Activated naive CD4-positive, alpha-beta T cell treated with anti-CD3 and anti-CD28 coated beads, Interleukin-2, amount 50 U/mL, for 16 hours (primary cell): ENCODE measurements at places on chromosomes 5 and 9.
A peak's percentile ranks its signal among the peaks of the same experiment; 100 is the strongest.

- DNase-seq: no peak
These were observed 53.0 kb downstream of the PCDH1 start for GRCh38 chr5:141825241-141825671.

DNA sequence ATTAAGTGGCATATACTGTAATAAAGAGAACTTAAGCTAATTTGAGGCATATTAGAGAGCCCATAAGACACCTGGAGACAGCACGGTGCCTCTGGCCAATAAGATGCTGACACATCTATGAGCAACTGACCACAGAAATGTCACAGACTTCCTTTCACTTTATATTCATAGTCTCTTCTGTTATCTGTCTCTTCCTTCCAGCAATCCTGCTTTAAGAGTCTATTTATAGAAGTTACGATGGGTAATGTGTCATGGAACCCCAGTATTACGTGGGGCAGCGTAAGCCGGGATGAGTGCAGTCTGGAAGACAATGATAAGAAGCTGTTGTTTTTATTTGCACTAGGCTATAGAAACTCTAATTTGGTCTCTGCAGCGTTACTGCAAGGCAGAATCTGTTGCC is 136.8 kb downstream of the CFAP90 start:
- DNase-seq: no peak

- no peak for DNase-seq
These were observed 20.5 kb downstream of the THBS4 start for GRCh38 chr5:80055491-80056170.

DNA sequence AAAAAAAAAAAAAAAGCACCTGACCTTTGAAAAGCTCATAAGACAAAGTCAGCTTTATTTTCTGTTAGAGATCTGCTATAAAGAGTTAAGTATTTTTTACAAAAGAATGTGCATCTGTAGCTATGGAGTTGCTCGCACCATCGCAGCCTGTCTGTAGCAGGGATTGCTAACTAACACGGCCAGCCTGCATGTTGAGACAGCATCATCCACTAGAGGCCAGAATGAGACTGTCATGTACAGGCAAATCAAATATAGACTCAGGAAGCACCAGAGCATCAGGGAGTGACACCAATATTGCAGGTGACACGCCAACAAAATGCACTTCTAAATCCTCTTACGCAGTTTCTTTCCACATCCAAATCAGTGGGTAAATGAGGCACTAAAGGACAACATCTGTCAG is 136.3 kb upstream of the RASEF start:
- no peak for DNase-seq

DNA sequence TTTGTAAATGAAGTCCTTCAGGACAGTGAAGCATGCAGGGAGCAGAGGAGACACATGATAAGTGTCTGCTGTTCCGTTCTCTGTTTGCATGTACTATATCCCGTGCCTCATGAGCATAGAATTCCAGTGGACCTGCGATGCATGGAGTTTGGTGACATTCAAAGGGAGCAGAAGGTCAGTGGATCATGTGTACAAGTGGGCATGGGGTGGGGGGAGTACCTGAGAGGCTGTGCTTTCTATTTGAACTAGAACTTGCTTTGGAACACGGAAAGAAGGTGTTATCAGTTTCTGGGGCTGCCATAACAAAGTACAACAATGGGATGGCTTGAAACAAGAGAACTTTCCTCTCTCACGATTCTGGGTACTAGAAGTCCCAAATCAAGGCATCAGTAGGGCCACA is 5.1 kb upstream of the CCNJL start:
- DNase-seq: no peak

DNA sequence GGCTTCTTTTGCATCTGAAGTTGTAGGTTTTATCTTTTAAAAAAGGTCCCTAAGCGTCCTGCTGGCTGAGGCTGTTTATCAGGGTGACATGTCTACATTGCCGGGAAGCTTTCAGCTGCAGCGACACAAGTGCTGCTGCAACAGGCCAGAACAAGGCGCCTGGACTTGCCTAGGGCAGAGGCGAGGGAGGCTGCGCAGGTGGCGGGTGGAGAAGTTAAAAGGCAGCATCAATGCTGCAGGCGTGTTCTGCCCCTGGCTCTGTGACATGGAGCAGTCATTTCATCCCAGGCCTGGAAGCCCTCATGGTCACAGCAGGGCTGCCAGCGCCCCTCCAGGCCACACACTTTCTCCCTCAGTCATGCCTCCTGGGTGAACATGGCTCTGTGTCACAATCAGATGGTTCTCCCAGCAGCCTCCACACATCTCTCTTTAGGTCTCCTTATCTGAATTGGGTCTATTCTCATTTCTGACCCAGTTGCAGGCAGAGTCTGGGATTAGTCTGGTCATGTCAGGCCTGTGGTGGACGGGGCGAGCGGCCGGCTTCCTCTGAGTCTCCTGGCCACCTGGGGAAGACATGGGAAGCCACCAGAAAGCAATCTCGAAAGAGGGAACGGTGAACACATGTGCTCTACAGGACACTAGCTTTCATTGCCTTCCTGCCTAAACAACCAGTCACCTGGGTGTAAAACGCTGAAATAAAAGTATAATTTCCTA is 41.3 kb downstream of the IRX2 start:
- DNase-seq: no peak

GRCh38 chr5:29042152-29042551 is 2003.8 kb upstream of the CDH9 start:
- DNase-seq: no peak

DNA sequence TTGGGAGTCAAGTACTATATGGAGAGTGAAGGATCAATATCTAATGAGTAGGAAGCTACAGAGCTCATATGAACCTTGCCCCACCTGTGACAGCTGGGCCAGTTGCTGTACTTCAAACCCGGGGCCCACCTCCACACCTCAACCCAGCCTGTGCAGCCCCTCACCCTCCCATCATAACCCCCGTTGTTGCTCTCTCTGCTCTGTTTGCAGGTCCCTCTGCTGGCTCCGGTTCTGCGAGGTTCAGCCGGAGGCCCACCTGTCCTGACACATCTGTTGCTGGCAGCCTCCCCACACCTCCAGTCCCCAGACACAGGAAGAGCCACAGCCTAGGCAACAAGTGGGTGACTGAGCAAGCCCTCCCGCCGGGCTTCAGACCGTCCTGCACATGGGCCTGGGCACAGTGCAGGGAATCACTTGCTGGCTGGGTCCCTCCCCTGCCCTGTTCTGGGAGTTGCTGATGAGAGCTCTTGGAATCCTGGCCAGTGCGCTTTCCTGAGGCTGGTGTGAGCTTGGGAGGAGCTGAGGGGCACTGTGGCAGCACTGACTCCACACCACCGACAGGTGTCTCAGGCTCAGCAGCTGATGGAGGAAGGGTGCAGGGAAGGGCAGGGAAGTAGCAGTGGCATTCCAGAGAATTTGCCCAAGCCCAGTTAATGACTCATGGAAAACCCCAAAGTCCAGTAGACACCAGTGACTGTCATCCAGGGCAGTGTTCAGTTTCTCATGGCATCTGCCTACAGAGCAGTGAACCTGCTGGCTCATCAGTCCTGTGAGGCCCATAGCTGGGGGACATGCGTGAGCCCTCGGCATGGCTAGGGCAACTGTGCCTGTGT is 69.5 kb upstream of the GARNL3 start:
- DNase-seq: no peak

- no peak for DNase-seq
These were observed 155.6 kb upstream of the RASEF start for GRCh38 chr9:83218411-83219090.

DNA sequence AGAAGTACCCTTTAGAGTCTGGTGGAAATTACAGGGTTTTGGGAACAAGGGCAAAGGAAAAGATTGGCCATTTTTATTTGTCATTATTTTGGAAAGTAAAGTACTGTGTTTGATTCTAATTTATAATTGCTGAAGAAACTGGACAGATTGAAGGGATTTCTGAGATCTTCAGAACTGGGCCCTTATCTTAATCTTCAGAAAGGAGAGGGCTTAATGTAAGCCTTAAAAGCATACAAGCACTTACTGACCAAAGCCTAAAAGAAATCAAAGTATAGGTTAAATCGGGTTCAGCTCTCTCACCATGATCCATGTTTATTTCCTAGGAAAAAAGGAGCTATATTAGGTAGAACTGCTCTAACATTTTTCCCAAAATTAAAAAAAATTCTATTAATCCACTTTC is 35.6 kb downstream of the ERAP1 start:
- DNase-seq: no peak

DNA sequence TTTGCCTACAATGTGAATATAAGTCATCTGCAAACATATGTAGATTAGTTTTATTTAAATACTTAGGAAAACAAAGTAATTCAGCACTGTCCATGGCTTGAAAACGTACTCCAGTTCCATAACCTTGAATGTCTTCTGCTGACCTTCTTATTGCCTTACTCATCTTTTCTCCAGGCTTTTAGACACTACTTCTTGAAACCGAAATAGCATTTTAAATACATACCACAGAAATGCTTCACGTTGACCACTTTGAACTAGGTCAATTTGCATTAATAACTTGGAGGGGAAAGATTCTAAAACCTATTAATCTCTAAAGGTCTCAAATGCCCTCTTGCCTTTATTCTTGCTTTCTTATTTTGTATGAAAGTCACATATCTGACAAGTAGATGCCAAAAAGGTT is 995.4 kb upstream of the ACO1 start:
- DNase-seq: no peak

GRCh38 chr5:17132444-17133083 is 84.9 kb upstream of the BASP1 start:
- DNase-seq: no peak

GRCh38 chr5:50853151-50853550 is 186.7 kb downstream of the PARP8 start:
- DNase-seq: no peak

GRCh38 chr5:139481122-139481533 is 1.4 kb downstream of the STING1 start:
- peak; percentile 48 for DNase-seq

DNA sequence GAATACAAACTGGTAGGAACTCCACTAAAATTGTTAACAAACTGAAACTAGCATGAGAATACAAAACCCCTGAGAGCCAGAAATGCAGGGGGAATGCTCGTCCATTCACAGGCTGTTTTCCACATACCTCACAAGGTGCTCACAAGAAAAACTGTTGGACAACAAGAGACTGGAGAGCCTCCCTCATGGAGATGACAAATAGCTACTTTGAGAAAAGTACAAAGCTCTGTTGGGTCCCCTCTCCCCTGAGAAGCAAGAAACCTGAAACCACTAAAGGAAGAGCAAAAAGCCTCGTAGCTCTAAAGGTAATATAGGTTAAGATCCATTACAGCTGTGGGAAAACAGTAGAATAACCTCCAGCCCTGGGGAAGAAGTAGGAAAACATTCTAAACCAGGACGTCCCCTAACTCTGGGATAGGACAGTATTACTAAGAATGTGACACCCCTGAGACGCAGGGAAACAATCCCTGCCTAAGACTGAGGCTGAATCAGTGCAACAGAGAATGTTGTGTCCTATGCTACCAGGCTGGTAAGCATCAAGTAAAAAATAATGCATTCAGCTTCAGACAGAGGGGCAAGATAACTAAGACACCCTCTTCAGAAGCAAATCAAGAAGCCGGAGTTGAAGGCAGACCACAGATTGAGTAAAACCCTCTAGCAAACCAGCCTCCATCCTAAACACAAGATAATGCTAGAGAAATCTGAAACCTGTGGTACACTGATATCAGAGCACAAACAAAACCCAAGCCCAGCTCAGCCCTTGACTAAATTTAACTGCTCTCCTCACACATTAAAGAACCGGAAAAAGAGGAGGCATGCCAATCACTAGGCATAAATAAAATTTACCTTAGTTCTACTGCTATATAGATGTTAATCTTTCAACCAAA is 160.2 kb downstream of the SSBP2 start:
- DNase-seq: no peak

DNA sequence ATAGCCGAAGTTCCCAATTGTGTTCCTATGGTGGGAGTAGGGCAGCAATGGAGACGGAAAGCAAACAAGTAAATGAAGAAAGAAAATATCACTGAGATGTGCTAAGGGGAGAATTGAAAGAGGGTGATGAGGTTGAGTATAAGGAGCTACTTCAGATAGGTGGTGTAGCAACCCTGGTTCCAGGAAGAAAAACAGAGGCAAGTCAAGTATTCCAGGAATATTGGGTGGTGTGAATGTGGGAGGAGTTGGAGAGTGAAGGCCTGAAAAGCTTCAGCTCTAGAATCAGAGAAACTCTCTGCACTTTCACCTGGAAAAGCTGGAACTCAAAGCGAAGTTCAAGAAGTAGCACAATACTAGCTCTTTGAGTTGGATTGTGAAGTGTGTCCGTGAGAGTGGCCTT is 342.1 kb downstream of the TLE4 start:
- no peak for DNase-seq
